ENCODE measurements at places on chromosomes 3 and 15. TPM values are rescaled to one million over a fixed set of nuclear protein-coding genes. Genes with fewer than 3 reads are reported as not detected.

GRCh38 chr3:155673421-155673820 lies 71.5 kb downstream of the PLCH1 start:
- no peak overlapping the region for H3K27ac ChIP-seq
- H3K4me1 ChIP-seq, result no peaks in the 10 kb centered on the region
- DNase-seq, result no peak
- H3K36me3 ChIP-seq, result no peaks in the 10 kb centered on the region
- no peak overlapping the region for H3K4me3 ChIP-seq

- H3K4me1 ChIP-seq, result no peaks in the 10 kb centered on the region
- no peaks in the 10 kb centered on the region for H3K36me3 ChIP-seq
- no peak for DNase-seq
- H3K27ac ChIP-seq, result no peak overlapping the region
Observed at GRCh38 chr3:24460974-24461373, 33.7 kb downstream of the THRB start.

GRCh38 chr3:115549071-115549470 lies 74.2 kb upstream of the GAP43 start:
- H3K36me3 ChIP-seq, result no peaks in the 10 kb centered on the region
- H3K4me3 ChIP-seq, result no peak overlapping the region
- no peaks in the 10 kb centered on the region for H3K4me1 ChIP-seq

GRCh38 chr3:113507501-113508067 lies 7.4 kb downstream of the SPICE1 start:
- H3K27me3 ChIP-seq, result no peaks in the 10 kb centered on the region
- H3K36me3 ChIP-seq, result peaks cover 18% of the 10 kb centered on the region

DNA sequence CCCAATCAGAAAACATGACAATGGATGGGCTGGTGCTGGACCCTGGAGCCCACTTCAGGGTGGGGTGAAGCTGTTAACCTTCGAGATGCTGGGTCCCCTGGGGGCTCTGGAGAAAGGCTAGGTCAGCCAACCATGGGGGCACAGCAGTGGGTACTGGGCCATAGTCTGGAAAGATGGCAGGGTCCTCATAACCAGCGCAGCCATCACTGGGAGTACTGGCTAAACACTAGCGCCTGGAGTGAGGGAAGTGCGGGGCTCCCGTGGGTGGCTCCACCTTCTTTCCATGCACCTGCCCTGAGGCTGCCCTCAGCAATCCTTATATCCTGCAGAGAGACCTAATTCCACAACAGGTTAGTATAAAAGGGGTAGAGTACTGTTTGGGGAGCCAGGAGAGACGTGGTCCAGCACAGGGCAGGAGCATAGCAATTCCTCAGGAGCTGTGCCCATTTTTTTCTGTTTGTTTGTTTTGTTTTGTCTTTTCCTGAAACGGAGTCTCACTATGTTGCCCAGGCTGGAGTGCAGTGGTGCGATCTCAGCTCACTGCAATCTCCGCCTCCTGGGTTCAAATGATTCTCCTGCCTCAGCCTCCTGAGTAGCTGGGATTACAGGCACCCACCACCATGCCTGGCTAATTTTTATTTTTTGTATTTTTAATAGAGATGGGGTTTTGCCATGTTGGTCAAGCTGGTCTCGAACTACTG lies 122.6 kb upstream of the MEF2A start:
- no peak overlapping the region for H3K4me3 ChIP-seq
- H3K27me3 ChIP-seq, result no peaks in the 10 kb centered on the region
- H3K36me3 ChIP-seq, result no peaks in the 10 kb centered on the region

- DNase-seq, result peak; percentile 36
- no peaks in the 10 kb centered on the region for H3K27me3 ChIP-seq
- H3K27ac ChIP-seq, result peak overlapping the region; percentile 60
- no peak overlapping the region for H3K4me3 ChIP-seq
Observed at GRCh38 chr3:151282921-151283320, 4.6 kb upstream of the P2RY14 start.

The SOX14 gene
- total RNA-seq, result not detected

The SLMAP gene
- total RNA-seq, result 47.2 TPM

The TGM4 gene
- not detected for total RNA-seq

The TRPM1 gene
- total RNA-seq, result not detected
